Fibroblast of villous mesenchyme (primary cell): ENCODE measurements at places on chromosomes 6 and 20. TPM values are rescaled to one million over a fixed set of nuclear protein-coding genes. Genes with fewer than 3 reads are reported as not detected.

Gene ULBP2
- total RNA-seq: 4.5 and 6.9 TPM in 2 replicates

Gene PTPRK
- 70.0 and 82.5 TPM in 2 replicates for total RNA-seq

- no peak for DNase-seq
Measured at GRCh38 chr20:63082939-63083735, 76.4 kb upstream of the BHLHE23 start.

GRCh38 chr6:7846966-7847818, 63.4 kb downstream of the TXNDC5 start:
- peak; percentile 60 for DNase-seq

GRCh38 chr6:40587240-40588069, at the start of gene LRFN2:
LRFN2 (minus strand) TSS chr6:40587364.
- peak; percentile 56 for DNase-seq

GRCh38 chr20:9496155-9496554, 18.2 kb upstream of the LAMP5 start:
- DNase-seq: no peak
